ENCODE measurements at places on chromosomes 2 and 18.

DNA sequence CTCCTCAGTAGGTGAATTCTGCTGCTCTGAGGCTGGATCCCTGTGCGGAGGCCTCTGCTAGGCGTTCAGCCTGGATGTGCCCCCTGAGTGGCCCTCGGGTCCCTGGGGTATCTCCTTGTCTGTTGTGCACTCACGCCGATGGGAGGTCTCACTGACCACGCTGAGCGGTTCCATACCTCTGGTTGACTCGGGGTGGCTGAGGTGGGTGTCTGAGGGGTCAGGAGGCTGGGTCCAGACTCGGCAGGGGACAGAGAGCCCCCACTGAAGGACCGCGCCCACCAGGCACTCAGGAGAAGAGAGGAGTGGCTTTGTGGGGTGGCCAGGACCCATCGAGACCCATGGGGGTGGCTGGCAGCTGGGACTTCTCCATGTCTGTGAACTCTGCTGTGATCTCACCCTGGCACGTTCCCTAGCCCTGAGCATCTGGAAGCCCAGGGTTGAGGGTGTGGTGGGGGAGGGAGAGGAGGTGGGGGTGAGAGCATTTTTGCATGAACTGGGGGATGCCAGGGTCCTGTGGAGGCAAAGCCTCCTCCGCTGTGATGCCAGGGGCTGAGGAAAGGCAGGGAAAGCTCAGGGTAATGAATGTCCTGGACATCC, 53.7 kb downstream of the TWIST2 start:
- no peak for DNase-seq

- no peak for DNase-seq
Observed at GRCh38 chr2:55102056-55102812, 52.0 kb upstream of the RTN4 start.

GRCh38 chr2:160220545-160221009, 20.5 kb upstream of the ITGB6 start:
- DNase-seq: no peak

- DNase-seq: no peak
Observed at GRCh38 chr2:66305718-66306117, 129.2 kb upstream of the MEIS1 start.

GRCh38 chr2:128235581-128235980, 83.1 kb downstream of the HS6ST1 start:
- no peak for DNase-seq

Data from WERI-Rb-1 (cell line).